Fibroblast of skin of abdomen (primary cell): ENCODE measurements at places on chromosomes 2 and 18.
A peak's percentile ranks its signal among the peaks of the same experiment; 100 is the strongest.

DNA sequence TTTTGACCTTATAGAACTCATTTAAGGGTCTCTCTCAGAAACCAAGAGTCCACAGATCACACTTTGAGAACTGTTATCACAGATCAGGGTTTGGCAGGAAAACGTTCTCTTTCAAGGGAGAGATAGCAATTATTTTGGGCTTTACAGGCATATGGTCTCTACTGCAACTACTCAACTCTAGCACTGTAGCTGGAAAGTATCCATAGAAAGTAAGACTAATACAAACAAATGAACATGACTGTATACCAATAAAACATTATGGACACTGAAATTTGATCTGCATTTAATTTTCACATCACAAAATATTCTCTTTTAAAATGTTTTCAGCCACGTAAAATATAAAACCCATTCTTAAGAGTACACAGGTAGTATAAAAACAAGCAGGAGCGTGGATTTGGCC lies 100.5 kb downstream of the TRIP12 start:
- no peak for DNase-seq

DNA sequence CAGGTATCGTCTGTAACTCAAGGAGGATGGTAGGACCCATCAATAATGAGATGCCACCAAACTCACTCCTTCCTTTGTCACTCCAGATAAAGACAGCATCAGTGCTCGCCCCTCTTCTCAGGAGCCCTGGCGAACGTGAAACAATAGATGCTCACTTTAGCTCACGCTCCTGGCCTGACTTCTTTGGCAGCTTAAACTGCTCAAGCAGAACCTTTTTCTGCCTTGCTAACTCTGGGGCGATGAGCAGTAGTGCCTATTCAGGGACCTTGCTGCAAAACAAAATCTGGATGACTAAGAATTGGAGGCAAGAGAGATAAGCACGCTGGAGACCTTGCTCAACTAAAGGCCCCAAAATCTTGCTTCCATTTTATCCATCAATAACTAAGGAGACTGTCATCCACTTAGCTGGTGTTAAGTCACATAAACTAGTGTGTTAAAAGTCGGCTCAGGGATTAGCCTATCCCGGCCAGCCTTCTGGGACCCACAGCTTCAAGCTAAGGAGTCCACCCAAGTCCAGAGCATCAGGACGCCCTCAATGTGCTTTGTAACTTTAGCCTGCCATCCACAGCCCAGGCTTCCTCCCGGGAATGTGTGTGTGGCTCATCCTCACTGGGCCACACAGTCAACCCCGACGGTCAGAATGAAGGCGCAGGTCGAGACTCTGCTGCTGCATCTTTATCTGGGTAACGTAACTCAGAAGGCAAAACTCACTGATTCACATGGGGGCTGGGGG lies 38.9 kb downstream of the ZNF516 start:
- no peak for DNase-seq

DNA sequence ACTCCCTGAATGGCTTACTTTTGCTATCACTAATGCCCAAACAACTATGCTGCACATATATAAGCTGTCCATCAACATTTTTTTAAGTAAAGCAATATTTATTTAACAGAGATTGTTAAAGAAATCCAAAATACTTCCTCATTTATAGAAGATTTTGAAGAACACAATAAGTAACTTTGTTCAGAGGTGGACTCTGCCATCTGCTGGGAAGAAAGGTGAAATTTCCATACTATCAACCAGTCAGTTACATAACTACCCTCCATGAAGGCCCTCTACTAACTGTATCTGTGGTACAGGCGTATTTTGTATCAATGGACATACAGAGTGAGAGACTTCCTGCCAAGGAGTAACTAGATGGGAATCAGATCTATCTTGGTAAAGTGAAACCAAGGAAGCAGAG lies 106.0 kb downstream of the DTNB start:
- DNase-seq = peak; percentile 55

DNA sequence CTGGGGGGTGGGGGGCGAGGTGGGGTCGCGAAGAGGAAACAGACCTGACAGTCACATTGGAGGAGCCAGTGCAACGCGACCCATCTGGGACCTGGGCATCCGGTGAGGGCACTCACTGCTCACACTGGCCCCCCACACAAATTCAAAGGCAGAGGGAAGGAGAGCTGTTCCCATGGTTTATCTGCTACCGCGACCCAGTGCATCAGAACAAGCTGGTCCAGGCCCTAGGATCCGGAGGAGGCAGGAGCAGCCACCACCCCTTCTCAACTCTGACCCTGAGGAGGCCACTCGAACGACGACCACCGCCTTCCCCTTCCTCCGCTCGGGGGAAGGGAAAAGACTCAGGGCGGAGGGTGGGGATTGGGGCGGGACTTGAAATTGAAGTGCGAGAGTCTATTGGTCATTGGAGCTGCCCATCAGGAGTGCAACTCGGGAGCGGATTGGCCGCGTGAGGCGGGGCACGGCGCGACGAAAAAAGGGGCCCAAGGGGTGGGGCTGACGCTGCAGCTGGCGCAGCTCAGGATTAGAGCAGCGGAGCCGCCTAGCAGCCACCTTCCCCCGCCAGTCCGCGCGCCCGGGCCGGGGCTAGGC lies at the start of gene CDK5R2:
CDK5R2 (plus strand) TSS at position 526 of the 591 bp plus-strand sequence. CDS start 155 bp downstream, outside the sequence.
- DNase-seq = peak; percentile 76

- no peak for DNase-seq
These were observed 93.4 kb downstream of the GLI2 start for GRCh38 chr2:120828829-120829632.

DNA sequence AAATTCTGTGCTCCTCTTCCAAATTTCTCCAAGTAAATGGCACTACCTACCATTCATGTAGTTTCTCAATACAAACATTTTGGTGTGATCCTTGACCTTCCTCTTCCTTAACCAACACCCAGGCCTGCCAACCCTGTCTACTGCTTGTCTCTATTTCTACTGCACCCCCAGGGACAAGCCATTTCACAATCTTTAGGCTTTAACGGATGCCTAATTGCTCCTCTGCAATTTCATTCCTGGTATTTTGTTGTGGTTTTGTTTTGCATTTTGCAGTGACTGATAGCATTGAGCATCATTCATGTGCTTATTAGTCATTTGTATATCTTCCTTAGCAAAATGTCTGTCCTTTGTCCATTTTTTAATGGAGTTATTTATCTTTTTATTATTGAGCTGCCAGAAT lies 10.0 kb downstream of the FAP start:
- DNase-seq = peak; percentile 86

- DNase-seq = peak; percentile 7
These were observed 8.2 kb downstream of the IL1A start for GRCh38 chr2:112776113-112776512.

- peak; percentile 42 for DNase-seq
These were observed 158.0 kb downstream of the INHBB start for GRCh38 chr2:120503793-120504571.
